ENCODE measurements at places on chromosomes 7 and 10.

GRCh38 chr10:79044036-79044632 is 24.6 kb upstream of the ZMIZ1 start:
- no peak for DNase-seq

DNA sequence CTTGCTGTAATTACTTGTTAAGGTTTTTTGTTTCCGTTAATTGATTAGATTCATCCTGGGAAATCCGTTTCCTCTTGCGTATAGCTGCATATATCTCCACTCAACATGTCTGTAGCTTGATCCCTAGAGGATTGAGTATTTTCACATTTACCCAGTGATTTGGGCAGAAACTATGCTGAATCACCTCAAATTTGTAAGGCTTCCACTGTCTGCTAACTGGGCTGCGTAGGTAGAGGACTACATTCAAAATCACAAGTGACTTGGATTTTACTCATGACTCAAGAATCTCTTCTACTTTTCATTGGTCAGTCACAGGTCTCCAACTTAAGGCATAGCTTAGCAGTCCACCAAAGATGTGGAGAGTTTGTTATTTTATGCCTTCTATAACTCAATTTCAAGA is 141.8 kb downstream of the POLR1F start:
- DNase-seq = no peak

- no peak for DNase-seq
These were observed 45.3 kb downstream of the NRG3 start for GRCh38 chr10:81920213-81920829.

DNA sequence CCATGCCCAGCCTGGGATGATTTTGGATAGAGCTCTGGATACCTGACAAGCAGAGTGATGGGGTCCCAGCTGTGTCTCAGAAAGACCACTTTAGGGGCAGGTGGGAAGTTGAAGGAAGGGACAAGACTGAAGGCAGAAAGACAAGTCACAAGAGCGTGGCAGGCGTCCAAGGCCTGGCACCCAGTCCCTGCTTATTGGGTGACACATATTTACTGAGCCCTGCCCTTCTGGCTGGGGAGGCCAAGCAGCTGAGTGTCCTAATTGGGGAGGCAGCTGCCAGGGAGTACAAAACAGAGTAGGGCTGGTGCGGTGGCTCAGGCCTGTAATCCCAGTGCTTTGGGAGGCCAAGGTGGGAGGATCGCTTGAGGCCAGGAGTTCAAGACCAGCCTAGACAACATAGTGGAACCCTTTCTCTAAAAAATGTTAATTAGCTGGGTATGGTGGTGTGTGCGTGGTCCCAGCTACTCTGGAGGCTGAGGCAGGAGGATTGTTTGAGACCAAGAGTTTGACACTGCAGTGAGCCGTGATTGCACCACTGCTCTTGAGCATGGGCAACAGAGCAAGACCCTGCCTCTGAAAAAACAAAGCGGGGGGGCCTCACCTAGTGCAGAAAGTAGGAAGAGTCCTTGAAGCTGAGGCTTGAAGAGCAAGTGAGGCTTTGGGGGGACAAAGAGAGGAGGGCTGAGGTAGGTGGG is 53.0 kb upstream of the GTF2I start:
- no peak for DNase-seq

DNA sequence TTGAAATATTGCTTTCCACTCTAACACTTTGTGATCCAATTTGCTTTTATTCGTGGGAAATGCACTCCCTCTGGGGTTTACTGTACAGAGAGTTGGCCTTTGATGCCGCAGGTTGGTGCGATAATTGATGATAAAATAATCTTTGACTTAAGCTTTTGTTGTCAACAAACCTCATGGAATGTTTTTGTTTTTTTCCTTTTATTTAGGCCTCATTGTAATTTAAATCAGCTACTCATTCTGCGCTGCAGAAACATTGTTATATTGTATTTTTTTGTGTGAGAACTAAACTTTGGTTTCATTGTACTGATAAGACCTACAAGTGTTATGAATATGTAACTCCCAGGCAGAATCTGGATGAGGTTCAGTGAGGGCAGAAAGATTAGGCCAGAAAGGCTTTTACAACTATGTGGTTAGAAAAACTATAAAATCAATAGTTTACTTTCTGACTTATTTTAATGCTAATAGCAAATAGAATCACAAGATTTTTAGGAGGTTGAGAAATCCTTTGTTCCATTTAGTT is 76.8 kb upstream of the POM121L12 start:
- no peak for DNase-seq

GRCh38 chr10:126661356-126661755 is 9.1 kb downstream of the C10orf90 start:
- no peak for DNase-seq

DNA sequence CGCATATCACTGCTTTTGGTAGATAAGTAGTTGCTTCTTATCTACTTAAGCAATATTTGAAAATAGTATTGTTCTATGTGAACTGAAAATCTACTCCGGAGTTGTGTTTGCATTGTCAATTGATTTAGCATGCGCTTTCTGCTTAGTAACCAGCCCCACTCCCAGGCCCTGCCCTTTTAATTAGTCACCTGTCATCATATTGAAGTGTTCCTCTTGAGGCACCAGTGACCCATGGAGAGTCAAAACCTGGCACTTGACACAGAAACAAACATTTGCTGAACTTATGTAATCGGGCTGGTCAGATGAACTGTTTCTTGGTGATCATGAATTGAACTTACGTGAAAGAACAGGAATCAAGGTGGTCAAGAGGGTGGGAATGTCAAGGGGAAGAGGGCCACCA is 27.8 kb upstream of the CDHR3 start:
- DNase-seq = no peak

- no peak for DNase-seq
These were observed at the start of gene RBM20 for GRCh38 chr10:110643653-110644597. Gene RBM20 (plus strand): TSS chr10:110644336. CDS start chr10:110644455, 119 bp downstream.

DNA sequence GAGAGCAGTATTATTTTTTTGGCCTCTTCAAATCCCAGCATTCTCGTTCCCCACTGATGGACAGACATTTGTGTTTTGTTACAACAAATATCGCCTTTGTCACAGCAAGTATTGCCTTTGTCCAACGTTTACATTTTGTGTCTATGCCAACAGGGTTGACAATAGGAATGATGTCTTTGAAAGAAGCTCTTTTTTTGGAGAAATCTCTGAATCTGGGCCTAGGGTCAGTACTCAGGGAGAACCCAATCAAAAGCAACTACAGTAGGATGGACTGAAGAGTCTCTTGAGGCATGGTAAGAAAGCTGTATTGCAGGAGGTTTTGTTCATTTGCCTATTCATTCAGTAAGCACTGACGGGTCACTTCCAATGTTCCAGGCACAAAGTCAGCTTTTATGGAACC is 57.7 kb upstream of the KLF14 start:
- no peak for DNase-seq

DNA sequence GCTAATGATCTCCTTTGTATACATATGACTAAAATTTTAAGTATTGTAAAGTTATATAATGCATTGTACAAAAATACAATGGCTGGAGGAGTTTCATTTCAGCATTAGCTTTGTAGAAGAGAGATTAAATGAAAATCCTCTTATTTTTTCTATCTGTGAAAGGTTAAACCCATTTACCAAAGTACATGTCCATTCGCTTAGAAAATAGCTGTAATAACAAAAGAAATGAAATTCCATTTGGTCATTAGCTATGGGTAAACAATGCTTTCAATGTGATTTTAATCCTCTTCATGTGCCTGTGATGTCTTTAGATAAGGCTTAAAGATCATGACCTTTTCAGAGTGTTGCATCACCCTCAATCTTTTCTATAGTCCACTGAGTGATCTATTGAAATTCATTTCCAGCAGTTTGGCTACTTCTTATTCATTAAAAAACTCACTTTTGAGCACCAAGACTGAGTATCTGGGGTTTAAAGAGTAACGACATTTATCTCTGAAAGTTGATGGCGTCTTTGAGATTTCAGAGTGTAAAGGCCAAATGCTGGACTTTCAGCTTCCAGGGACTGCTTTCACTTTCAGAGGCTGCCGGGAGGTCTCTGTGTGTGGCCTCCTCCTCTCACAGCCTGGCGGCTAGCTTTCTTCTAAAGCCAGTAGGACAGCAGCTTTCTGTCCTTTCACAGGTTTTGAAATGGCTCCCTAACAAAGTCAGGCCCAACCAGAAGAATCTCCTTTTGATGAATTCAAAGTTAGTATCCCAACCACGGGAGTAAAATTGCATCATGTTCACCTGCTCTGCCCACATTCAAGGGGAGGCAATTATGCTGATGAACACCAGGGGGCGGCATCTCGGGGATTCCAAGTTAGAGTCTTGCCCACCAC is 701.4 kb upstream of the COBL start:
- no peak for DNase-seq

DNA sequence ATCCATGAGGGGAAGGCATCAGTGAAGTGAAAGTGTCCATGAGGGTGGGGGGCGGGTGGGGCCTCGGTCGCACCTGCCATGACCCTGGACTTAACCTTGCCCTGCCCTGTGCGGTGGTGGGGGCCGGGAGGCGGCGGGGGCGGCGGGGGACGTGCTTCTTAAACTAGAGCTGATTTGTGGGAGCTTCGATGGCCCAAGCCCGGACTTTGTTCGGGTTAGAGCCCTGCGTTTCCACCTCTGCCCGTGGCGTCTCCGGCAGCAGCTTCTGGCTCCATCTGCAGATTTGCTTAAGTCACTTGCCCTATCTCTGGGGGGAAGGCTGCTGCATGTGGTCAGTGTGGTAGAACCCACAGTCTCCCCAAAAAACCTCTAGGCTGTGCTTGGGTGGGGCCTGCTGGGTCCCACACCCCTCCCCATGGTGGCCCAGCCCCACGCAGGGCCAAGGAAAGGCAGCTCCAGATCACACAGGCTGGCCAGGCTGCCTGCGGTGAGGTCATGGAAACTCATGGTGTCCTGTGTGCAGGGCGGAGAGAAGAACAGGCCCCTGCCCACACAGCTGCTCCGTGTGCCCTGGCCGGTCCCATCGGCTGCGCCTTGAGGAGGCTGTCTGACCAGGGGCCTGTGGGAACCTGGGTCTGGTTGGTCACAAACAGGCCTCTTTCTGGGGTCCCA is 93.2 kb downstream of the INPP5A start:
- DNase-seq = no peak

DNA sequence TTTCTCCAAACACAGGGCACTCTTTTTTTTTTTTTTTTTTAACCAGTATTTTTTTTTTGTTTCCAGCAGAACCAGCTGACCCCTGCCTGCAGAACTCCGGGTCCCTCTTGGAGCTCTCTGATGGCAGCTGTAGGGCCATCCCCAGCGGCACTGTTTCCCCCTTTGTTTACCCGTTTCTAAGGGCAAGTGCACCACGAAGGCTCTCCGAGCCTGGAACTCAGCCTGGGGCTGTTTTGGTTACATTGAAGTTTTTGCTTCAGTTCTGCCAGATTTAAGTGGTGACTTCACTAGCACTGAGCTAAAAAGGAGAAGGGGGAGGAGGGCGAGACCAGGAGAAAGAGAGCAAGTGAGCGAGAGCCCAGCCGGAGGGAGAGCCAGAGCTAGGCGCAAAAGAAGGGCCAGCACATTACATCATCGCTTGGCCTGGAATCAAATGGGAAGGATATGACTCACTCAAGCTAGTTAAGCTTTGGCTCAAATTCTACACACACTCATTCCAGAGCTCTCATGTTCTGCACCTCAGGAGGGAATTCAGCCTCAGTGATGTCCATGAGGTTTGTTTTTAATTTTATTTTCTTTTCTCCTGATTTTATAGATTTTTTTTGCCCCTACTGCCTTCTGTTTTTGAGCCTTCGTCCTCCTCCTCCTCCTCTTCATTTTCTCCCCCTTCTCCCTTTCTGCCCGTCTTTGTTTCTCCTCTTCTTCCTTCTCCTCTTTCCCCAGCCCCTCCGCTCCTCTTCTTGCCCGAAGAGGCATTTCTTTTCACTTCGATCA is 272.3 kb downstream of the TRIL start:
- DNase-seq = peak; percentile 94

DNA sequence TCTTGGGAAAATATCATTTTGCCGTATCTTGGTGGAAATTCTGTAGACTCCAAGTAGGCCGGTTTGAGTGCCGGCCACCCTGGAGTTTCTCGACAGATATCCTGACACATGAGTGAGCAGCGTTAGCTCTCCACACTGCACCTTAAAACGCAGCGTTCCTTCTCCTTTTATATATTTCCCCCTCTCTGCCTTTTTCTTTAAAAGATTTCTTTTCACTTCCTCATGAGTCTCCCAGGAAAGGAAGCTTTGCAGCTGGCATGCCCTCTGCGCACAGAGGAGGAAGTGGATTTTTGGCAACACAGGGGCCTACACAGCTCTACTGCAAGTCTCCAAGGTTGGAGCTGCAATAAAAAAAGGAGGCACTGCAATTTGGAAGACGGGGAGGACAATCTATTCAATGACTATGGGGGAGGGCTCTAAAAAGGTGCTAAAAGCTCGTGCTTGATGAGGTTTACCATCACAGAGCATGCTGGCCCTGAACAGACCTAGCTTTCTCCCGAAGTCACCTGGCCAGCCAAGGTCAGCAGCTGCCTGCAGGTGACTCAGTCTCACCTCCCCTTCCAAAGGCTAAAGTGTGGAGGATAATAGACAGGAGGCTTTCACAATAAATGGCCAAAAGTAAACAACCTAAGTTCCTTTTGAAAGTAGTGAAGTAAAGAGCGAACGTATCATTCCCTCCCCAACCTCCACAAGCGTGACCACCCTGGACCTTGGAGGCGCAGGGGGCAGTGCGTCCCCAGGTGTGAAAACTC is 252.8 kb downstream of the ZMYND11 start:
- DNase-seq = no peak

DNA sequence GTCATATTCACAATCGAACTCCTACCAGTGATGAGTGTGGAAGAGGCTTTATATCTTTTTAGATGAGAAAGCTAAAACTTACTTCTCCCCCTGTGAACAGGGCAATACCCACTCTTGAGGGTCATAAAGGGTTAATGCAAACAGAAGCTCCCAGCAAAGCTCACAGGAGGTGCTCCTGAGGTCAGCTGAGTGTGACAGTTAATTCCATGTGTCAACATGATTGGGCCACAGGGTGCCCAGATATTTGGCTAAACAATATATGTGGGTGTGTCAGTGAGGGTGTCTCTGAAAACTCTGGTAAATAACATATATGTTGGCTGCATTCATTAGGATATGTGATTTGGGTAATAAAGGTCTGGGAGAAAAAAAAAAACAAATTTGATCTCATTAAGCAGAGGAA is 86.0 kb downstream of the HIP1 start:
- no peak for DNase-seq
